Tibial nerve (tissue), 4 donors: ENCODE measurements at places on chromosomes 7 and 10. TPM values are rescaled to one million over a fixed set of nuclear protein-coding genes. Genes with fewer than 3 reads are reported as not detected.

DNA sequence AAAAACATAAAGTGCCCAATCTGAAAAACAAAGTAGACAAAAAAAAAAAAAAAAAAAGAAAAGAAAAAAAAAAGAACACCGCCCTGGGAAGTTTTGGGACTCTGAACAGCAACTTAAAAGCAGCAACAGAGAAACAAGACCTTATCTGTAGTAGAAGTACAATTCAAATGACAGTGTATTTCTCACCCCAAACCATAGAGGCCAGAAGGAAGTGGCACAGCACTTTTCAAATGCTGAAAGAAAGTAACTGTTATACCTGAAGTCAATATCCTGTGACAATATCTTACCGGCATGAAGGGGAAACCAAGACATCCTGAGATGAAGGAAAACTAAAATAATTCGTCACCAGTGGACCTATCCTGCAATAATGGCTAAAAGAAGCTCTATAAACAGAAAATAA is 112.1 kb downstream of the DNAJC1 start:
- H3K27me3 ChIP-seq, result no peaks in the 10 kb centered on the region
- peaks cover 71% of the 10 kb centered on the region for H3K36me3 ChIP-seq
- H3K4me3 ChIP-seq, result no peak overlapping the region
- H3K4me1 ChIP-seq, result no peaks in the 10 kb centered on the region
- DNase-seq, result no peak

- no peaks in the 10 kb centered on the region for H3K27me3 ChIP-seq
- H3K27ac ChIP-seq, result no peak overlapping the region
- no peak for DNase-seq
- H3K4me3 ChIP-seq, result no peak overlapping the region
- H3K4me1 ChIP-seq, result no peaks in the 10 kb centered on the region
These were observed 18.6 kb downstream of the C7orf33 start for GRCh38 chr7:148609045-148609725.

DNA sequence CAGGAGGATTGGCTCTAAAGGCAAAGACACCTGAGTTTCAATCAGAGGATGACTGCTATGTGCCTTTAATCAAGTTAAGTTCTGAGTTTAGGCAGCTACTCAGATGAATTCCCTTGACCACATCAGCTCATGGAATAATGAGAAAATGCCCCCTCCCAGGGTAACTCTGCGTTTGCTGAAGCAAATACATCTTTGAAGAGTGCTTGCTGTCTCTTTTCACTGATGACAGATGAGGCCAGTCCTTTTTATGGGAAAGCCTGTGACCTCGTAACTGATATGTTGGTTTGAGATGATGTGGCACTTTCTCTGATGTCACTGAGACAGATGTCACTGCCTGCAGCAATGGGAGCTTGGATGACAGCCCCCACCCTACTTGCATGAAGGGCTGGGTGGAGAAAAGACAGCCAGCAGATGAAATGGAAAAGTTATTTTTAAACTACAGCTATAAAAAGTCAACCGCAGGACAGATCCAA is 43.7 kb upstream of the DGKI start:
- H3K27me3 ChIP-seq, result no peaks in the 10 kb centered on the region
- DNase-seq, result no peak
- no peaks in the 10 kb centered on the region for H3K4me1 ChIP-seq
- H3K4me3 ChIP-seq, result no peak overlapping the region
- H3K36me3 ChIP-seq, result no peaks in the 10 kb centered on the region

DNA sequence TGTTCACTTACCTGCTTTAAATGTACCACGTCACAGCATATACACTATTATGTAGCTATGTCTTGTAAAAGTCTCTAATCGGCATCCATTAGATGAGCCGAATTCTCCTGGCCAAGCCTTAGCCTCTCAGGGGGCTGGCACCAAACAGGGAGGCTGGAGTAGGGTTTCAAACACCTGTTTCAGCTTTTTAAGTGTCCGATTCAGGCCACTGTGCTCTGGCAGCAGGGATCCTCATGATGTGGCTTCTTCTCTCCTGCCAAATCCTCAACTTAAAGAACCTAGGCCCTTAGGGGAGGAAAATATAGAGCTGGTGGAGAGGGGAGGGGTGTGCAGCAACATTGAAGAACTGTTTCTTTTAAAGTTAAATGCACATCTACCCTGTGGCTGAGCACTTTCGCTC is 68.5 kb upstream of the NFKB2 start:
- H3K27ac ChIP-seq, result no peak overlapping the region
- H3K4me1 ChIP-seq, result no peaks in the 10 kb centered on the region
- H3K4me3 ChIP-seq, result no peak overlapping the region
- no peaks in the 10 kb centered on the region for H3K27me3 ChIP-seq

- no peaks in the 10 kb centered on the region for H3K36me3 ChIP-seq
- no peak overlapping the region for H3K4me3 ChIP-seq
- no peaks in the 10 kb centered on the region for H3K4me1 ChIP-seq
- no peaks in the 10 kb centered on the region for H3K27me3 ChIP-seq
These were observed 181.6 kb downstream of the XPNPEP1 start for GRCh38 chr10:109741712-109742111.

- no peaks in the 10 kb centered on the region for H3K4me1 ChIP-seq
- H3K27me3 ChIP-seq, result no peaks in the 10 kb centered on the region
- H3K4me3 ChIP-seq, result no peak overlapping the region
- DNase-seq, result no peak
- no peak overlapping the region for H3K27ac ChIP-seq
- H3K36me3 ChIP-seq, result no peaks in the 10 kb centered on the region
These were observed 148.5 kb downstream of the POLR1F start for GRCh38 chr7:19560111-19560883.

The CCL26 gene
- total RNA-seq, result 3.8 TPM

The CEP41 gene
- total RNA-seq, result 9.6 TPM

DNA sequence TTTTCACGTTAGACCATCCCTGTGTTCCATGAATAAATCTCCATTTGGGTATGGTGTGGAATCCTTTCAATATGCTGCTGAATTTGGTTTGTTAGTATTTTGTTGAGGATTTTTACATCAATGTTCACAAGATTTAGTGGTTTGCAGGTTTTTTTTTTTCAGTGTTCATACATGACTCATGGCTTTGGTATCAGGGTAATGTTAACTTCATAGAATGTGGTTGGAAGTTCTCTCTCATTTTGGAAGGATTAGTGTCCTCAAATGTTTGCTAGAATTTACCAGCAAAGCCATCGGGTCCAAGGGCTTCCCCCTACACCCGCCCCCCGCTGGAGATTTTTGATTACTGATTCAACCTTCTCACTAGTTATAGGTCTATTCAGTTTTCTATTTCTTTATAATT is 398.0 kb downstream of the NXPH1 start:
- H3K36me3 ChIP-seq, result no peaks in the 10 kb centered on the region
- no peak for DNase-seq
- no peak overlapping the region for H3K27ac ChIP-seq
- H3K27me3 ChIP-seq, result no peaks in the 10 kb centered on the region
- H3K4me3 ChIP-seq, result no peak overlapping the region
- H3K4me1 ChIP-seq, result no peaks in the 10 kb centered on the region

DNA sequence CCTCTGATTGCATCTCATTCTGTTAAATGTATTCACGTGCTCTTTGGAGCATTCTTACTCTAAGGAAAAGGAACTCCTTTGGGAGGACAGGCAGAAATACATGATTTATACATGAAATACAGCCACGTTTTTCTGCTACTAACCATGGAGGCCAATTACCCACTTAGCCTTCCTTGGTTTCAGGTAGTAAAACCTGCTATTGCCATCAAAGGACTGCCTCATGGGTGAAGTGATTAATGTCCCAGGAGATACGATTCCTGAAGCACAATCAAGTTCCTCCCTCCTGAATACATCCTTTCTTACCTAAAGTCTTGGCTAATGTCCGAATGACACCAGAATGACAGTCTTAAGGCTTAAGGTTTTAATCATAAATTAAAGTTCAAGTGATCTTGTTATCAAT is 58.5 kb upstream of the PIK3CG start:
- no peak for DNase-seq
- H3K36me3 ChIP-seq, result no peaks in the 10 kb centered on the region
- H3K4me3 ChIP-seq, result no peak overlapping the region
- H3K4me1 ChIP-seq, result no peaks in the 10 kb centered on the region
- H3K27me3 ChIP-seq, result no peaks in the 10 kb centered on the region

GRCh38 chr7:139562961-139563565 is 39.6 kb downstream of the CLEC2L start:
- H3K4me1 ChIP-seq, result no peaks in the 10 kb centered on the region
- no peaks in the 10 kb centered on the region for H3K36me3 ChIP-seq
- no peak overlapping the region for H3K27ac ChIP-seq
- no peak overlapping the region for H3K4me3 ChIP-seq
- no peak for DNase-seq

- H3K36me3 ChIP-seq, result peaks cover 4% of the 10 kb centered on the region
- H3K27ac ChIP-seq, result no peak overlapping the region
- no peak for DNase-seq
- no peaks in the 10 kb centered on the region for H3K4me1 ChIP-seq
These were observed 2.7 kb downstream of the KRIT1 start for GRCh38 chr7:92242972-92243371.

The CNNM2 gene
- total RNA-seq, result 10.9 TPM

The PRTFDC1 gene
- total RNA-seq, result 1.5 TPM

GRCh38 chr10:17851611-17852010 is 42.5 kb downstream of the MRC1 start:
- H3K27me3 ChIP-seq, result no peaks in the 10 kb centered on the region
- H3K4me1 ChIP-seq, result peaks cover 5% of the 10 kb centered on the region
- H3K36me3 ChIP-seq, result no peaks in the 10 kb centered on the region
- DNase-seq, result peak; percentile 24

The GSAP gene
- total RNA-seq, result 22.8 TPM

The ANKRD22 gene
- not detected for total RNA-seq

DNA sequence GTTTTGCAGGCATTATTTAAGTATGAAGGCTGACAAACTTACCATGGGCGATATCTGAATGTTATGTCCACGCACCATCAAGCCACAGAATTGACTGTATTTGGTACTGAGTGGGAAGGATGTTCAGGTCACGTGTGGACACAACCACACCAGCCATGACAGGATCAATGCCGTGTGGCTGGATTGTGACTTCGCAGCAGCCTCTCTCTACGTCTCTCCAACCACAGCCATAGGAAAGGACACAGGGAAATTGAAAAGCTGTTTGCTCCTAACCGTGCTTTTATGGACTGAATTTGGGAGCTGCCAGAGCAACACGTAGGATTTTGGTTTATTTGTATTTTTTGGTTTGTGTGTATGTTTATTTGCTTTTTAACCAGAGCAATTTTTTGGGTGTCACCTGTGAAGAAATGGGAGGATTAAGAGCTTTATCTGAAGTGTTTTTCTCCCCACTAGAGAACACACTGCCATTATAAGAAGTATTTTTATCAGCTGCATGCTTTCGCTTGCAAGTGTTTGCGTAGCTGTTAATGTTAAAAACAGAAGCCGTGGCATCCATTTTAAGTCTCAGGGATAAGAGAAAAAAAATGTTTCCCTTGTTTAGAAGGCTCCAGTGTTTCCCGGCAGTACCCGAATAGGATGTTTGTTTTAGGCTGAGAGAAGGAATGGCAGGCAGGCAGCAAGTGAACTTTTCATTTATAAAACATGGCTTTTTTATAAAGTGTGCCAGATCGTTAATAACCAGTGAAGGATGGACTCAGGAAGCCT is 401.1 kb upstream of the NFE2L3 start:
- peak overlapping the region; percentile 3 for H3K27ac ChIP-seq
- H3K27me3 ChIP-seq, result no peaks in the 10 kb centered on the region
- H3K4me3 ChIP-seq, result no peak overlapping the region
- peaks cover 10% of the 10 kb centered on the region for H3K4me1 ChIP-seq

- no peaks in the 10 kb centered on the region for H3K36me3 ChIP-seq
- no peak overlapping the region for H3K27ac ChIP-seq
- no peak overlapping the region for H3K4me3 ChIP-seq
- no peaks in the 10 kb centered on the region for H3K27me3 ChIP-seq
- DNase-seq, result no peak
These were observed 75.2 kb downstream of the CDH23 start for GRCh38 chr10:71471957-71472365.

- H3K27me3 ChIP-seq, result no peaks in the 10 kb centered on the region
- DNase-seq, result no peak
- no peak overlapping the region for H3K4me3 ChIP-seq
- H3K27ac ChIP-seq, result no peak overlapping the region
- H3K36me3 ChIP-seq, result no peaks in the 10 kb centered on the region
These were observed 40.8 kb downstream of the RGS10 start for GRCh38 chr10:119501690-119502089.

DNA sequence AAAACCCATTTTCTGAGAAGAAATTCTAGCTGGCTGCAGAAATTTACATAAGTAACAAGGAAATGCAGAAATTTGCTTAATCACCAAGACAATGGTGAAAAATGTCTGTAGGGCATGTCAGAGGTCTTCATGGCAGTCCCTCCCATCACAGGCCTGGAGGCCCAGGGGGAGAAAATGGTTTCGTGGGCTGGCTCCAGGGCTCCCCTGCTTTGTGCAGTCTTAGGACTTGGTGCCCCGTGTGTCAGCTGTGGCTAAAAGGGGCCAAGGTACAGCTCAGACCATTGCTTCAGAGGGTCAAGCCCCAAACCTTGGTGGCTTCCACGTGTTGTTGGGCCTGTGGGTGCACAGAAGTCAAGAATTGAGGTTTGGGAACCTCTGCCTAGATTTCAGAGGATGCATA is 215.9 kb downstream of the GPR158 start:
- H3K4me3 ChIP-seq, result no peak overlapping the region
- DNase-seq, result no peak
- no peaks in the 10 kb centered on the region for H3K4me1 ChIP-seq
- H3K36me3 ChIP-seq, result no peaks in the 10 kb centered on the region
- H3K27me3 ChIP-seq, result no peaks in the 10 kb centered on the region
- no peak overlapping the region for H3K27ac ChIP-seq

The VIM gene
- 8,005 TPM for total RNA-seq

DNA sequence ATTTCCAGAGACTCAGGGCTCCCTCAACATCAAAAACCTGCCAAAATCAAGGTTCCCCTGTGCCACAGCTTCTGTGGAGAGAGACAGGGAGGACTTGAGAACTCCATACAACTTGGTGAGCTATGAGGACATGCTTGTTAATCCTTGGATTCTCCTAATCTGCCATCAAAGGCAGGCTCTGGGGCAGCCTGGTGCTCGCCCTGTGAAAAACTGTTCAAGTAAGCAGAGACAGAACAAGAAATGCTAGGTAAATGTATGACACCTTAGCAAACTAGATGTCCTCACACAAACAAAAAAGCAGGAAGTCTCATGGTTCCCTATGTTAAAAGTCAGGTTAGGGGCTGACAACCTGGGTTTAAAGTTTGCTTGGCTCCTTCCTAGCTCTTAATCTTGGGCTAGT is 73.6 kb downstream of the ANK3 start:
- H3K27me3 ChIP-seq, result no peaks in the 10 kb centered on the region
- DNase-seq, result no peak
- no peak overlapping the region for H3K4me3 ChIP-seq
- H3K27ac ChIP-seq, result no peak overlapping the region
- H3K36me3 ChIP-seq, result no peaks in the 10 kb centered on the region

The ZNF273 gene
- 3.0 TPM for total RNA-seq

The CTAGE15 gene
- 1.5 TPM for total RNA-seq

- DNase-seq, result no peak
- H3K36me3 ChIP-seq, result no peaks in the 10 kb centered on the region
- no peaks in the 10 kb centered on the region for H3K27me3 ChIP-seq
- H3K27ac ChIP-seq, result no peak overlapping the region
- no peaks in the 10 kb centered on the region for H3K4me1 ChIP-seq
- H3K4me3 ChIP-seq, result no peak overlapping the region
These were observed 301.9 kb downstream of the SUGCT start for GRCh38 chr7:40436710-40437109.

The CLDN3 gene
- total RNA-seq, result not detected
